Cardiac muscle cell (in vitro differentiated cells and primary cell): ENCODE measurements at places on chromosomes 6 and 20. TPM values are rescaled to one million over a fixed set of nuclear protein-coding genes. Genes with fewer than 3 reads are reported as not detected.

CD164 gene
- total RNA-seq = 71.1 and 105 TPM in 2 replicates

DNA sequence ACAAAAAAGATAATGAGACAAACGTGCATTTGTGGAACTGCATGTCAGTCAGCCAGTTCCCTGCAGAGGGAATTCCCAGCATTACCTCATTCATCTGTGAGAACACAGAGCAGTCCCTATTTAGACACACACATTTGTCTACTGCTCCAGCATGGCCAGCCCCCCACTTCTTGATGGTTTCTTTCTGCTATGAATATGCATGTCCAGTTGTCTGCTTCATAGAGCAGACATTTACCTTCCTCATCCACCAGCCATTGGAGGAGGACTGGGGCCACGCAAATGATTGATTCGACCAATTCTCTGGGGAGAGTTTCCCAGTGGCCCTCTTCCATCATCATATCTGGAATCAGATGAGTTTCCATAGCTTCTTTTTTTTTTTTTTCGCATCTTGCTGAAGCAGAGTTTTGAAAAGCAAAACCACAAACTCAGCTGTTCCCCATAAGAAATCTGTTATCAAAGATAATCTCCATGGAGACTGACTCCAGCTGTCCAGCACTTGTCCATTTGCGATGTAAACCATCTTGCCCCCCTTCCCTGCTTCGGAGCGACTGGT lies 11.8 kb downstream of the ENPP1 start:
- no peak for DNase-seq

PLCB1 gene
- total RNA-seq = 9.0 and 17.6 TPM in 2 replicates

- DNase-seq = no peak
Measured at GRCh38 chr20:34179637-34180360, 61.4 kb upstream of the ASIP start.

- no peak for DNase-seq
Measured at GRCh38 chr6:15614277-15614676, 48.6 kb downstream of the DTNBP1 start.

GRCh38 chr20:59939879-59940128 lies 301 bp downstream of the PPP1R3D start:
- no peak for DNase-seq

PKIG gene
- total RNA-seq = 100 and 112 TPM in 2 replicates

- no peak for DNase-seq
Measured at GRCh38 chr6:98775205-98775604, 59.2 kb upstream of the POU3F2 start.

GRCh38 chr6:111411978-111412566 lies 70.9 kb downstream of the REV3L start:
- DNase-seq = no peak

GRCh38 chr20:56606174-56606945 lies 22.7 kb upstream of the TFAP2C start:
- DNase-seq = no peak

SCUBE3 gene
- 74.9 and 78.7 TPM in 2 replicates for total RNA-seq

TMEM244 gene
- total RNA-seq = not detected in 2 replicates

GRCh38 chr6:44539701-44540355 lies 152.3 kb downstream of the CDC5L start:
- no peak for DNase-seq

GRCh38 chr6:132082421-132082820 lies 131.2 kb upstream of the CCN2 start:
- no peak for DNase-seq

GRCh38 chr6:131136021-131136786 lies 937 bp downstream of the AKAP7 start:
- DNase-seq = no peak

GRCh38 chr6:88441346-88441745 lies 275.2 kb upstream of the CNR1 start:
- no peak for DNase-seq

LY6G6C gene
- not detected in 2 replicates for total RNA-seq

DNA sequence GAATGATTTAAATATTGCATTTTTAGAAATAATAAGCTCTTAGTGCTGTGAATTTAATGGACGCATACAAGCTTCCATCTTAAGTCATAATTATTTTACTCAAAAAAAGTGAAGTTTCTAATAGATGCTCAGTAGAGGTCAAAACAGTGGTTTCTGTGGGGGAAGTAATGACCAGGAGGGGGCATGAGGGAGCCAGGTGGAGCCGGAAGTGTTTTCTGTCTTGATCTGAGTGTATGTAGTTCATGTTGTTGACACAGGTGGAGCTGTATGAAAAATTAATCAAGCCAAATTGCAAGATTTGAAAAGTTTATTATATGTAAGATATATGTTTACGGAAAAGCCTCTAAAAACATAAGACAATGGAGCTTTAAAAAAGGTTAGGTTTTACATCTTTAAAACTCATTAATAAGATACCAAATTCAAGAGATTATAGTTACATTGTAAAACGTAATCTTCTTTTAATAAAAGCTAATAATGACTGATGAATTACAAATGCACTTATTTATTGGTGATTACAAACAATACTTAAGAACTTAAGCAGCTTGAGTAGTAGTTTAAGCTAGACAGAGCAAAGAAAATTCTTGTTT lies 68.0 kb downstream of the PLAGL1 start:
- DNase-seq = peak; percentile 58

C6orf120 gene
- 53.0 and 58.4 TPM in 2 replicates for total RNA-seq

- DNase-seq = no peak
Measured at GRCh38 chr20:5160882-5161281, 34.1 kb downstream of the CDS2 start.

BPIFB2 gene
- not detected in 2 replicates for total RNA-seq

DNA sequence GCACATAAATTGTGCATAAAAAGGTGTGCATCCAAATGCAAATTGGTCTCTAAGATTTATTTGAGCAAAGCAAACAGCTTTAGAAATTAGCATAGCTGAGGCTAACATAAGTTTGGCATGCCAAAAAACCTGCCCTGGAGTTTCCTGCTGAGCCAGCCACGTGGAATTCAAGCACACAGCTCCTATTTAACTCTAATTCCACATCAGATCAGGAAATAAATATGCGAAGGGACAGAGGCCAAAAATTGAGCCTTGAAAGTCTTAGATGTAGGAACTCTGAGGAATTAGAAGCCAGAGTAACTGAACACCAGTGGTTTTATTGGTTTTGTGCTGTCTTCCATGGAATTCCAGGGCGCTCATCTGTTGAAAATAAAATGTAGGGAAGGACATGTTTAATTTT lies 19.6 kb downstream of the SOBP start:
- DNase-seq = peak; percentile 22

ALDH5A1 gene
- 15.0 and 16.1 TPM in 2 replicates for total RNA-seq

CST9 gene
- not detected in 2 replicates for total RNA-seq

DNA sequence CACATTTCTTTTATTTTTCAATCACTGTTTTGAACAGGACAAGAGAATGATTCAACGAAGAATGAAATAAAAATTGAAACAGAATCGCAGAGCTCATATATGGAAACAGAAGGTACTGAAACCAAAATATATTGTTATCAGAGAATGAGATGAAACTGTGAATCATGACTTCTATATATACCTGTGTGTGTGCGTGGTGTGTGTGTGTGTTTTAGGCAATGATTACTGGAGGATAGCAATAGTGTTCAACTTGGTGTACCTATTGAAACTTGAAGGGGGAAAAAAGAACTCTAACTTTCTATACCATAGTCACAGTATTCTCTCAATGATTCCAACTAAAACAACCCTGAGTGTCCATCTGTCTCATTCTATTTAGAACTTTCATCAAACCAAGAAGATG lies 586.6 kb downstream of the KIF16B start:
- no peak for DNase-seq

GRCh38 chr6:107423474-107423990 lies 35.8 kb downstream of the PDSS2 start:
- no peak for DNase-seq

SPTLC3 gene
- total RNA-seq = 2.2 and 2.6 TPM in 2 replicates

PI3 gene
- not detected in 2 replicates for total RNA-seq

DNA sequence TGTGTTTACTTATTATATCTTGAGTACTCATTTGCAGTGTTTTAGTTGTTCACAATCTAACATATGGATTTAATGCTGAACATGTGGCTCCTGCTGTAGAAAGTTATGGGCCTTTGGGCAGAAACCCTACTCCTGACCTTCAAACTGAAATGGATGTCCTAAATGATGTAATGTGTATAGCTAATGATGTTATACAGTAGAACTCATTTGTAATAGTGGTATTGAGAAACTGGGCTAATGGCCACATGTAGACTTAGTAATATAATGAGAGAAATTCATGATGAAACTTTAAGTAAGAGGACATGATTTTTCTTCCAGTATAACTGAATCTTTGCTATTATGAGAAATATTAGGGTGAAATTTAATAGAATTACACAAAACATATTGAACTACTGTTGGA lies 121.3 kb upstream of the PTPRK start:
- DNase-seq = no peak

PRR3 gene
- 11.4 and 11.8 TPM in 2 replicates for total RNA-seq

DNA sequence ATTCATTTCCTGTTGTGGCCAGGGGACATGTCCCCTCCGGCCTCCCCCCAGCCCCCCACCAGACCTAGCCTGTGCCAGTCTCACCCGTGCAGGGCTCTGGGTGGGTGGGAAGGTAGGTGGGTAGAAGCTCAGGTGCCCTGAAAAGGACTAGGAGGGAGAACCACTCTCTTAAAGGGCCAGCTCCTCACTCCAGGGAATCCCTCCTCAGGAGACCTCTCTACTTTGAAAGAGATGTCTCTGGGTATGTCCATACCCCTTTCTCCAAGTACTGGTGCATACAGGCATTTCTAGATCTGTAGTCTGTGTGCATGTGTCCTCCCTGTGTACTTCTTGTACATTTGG lies 60.8 kb upstream of the EPB41L1 start:
- DNase-seq = no peak

DNA sequence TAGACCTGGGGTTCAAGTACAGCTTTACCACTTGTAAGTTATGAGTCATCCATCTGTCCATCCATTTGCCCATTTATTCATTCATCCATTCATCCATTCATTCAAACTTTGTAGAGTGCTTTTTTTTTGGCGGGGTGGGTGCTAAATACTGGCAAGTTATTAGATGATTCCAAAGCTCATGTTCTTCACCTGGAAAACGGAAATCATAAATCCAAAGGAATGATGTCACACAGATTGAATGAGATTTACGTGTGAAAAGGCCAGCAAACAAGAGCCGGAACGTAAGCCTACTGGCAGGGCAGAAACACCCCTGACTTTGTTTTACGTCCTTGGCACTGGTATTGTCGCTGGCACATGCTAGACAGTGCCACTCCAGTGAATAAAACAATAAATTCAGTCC lies 480.9 kb upstream of the CHD6 start:
- DNase-seq = no peak

DNA sequence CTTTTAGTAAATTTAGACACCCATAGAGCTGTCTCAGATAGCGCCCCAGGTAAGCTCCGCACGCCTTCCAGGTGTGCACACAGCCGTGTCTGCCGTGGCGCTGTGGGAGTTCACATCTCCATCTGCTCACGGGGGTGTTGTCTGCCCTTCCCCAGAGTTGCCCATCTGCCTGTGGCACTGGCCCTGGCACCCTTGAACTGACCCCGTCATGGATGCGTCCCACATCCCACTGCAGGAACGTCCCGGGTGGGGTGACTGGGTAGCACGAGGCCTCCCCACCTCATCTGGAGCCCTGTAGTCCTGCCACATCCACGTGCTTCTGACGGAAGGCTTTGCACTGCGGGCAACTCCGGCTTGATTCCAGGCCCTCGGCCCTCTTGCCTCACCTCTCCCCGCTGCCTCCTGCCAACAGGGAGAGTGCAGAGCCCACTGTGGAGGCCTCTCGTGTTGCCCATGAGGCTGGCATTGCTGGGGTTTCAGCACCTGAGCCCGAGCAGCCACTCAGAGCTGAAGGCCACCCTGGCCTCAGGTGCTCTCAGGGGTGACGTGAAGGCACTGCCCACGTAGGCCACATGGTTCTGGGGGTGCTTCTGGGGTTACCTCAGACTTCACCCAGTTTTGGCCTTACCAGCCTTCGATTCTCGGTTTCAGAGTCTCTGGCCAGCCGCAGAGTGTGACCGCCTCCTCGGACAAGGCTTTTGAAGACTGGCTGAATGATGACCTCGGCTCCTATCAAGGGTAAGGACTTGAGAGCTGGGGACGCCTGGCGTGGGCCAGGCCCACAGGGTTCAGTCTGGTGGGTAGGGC lies 5.1 kb downstream of the ARFGAP1 start:
- DNase-seq = no peak

DNA sequence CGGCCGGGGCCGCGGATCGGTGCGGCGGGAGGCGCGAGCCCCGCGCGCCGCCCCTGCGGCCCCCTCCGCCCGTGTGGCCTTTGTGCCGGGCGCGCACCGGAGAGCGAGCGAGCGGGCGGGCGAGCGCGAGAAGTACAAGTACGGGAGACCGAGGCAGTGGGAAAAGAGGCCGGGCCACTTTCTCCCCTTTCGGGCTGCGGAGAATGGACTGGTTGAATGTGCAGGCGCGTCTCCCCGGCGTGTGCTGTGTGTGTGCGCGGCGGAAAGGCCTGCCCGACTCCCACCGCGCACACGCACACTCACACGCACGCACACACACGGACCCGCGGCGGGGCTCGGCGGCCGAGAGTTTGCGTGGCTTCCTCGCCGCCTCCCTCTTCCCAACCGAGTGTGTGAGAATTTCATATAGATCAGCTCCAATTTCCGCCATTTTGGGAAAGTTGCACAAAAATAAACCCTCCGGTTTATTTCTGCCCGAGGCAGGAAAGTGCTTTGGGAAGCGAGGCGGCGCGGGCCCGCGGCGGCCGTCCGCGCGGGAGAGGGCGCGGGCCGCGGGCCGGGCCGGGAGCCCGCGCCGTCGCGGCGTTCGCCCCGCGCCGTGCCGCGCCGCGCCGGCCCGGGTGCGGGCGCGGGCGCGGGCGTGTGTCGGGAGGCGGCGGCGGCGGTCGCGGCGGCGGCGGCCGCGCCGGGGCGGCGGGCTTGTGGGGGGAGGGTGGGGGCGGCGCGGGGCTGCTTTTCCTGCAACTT lies 1.1 kb downstream of the L3MBTL3 start:
- DNase-seq = peak; percentile 51

- peak; percentile 38 for DNase-seq
Measured at GRCh38 chr6:139429580-139430145, 55.2 kb upstream of the CITED2 start.

SRSF12 gene
- total RNA-seq = 4.1 and 5.1 TPM in 2 replicates

DNA sequence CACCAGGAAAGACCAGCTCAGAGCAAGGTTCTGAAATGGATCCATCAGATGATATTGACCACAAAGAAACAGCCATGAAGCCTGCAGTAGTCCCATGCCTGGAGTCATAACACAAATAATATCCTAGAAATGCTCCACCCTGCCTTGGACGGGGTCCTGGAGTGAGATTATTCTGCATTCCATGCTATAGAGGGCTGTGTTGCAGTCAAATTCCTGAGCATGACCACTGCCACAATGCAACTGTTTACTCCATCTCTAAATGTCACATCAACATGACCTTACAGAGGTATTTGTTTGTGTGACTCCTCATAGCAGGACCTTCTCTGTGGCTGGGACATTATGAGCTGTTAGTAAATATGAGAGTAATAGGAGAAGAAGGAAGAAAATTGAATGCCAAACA lies 257.5 kb upstream of the TCF21 start:
- peak; percentile 65 for DNase-seq

- peak; percentile 45 for DNase-seq
Measured at GRCh38 chr6:153553627-153554026, 422.5 kb upstream of the RGS17 start.

DNA sequence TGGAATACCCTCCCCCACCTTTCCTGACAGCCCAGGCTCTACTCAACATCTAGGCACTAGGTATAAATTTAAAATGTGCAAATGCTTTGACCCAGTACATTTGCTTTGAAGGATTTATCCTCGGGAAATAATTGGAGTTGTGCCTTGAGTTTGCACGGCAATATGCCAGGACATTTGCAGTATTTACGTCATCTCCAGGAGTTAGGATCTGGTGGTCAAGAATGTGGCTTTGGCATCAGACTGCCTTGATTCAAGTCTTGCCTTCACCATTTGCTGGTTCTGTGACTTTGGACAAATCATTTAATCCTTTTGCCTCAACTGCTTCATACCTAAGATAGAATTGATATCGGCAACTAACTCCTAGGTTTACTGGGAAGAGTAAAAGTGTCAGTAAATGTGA lies 169.6 kb downstream of the PLCB1 start:
- DNase-seq = no peak
